ENCODE measurements at places on chromosomes 16 and 17.

GRCh38 chr16:2970563-2970962 lies 1.4 kb downstream of the PAQR4 start:
- no peak for DNase-seq

GRCh38 chr16:79395591-79395990 lies 204.9 kb downstream of the MAF start:
- DNase-seq = no peak

DNA sequence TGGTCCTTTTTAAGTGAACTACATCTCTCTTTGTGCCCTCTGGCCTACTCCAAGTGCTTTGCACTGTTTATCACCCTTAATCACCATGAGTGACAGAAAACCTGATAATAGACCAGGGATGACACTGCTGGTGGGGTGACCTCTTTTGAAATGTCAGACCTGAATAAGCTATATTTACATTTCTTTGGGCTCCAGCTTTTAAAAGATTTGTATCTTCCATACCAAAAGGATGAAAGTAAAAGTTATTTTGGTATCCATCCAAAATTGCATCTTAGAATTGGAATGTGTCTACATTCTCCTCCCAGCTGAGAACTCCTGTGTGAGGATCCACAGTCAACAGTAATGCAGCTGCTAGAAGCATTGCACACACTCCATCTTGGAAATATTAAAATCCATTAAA lies 370.0 kb downstream of the CDH11 start:
- no peak for DNase-seq

GRCh38 chr17:8964801-8965393 lies 610 bp downstream of the PIK3R5 start:
- no peak for DNase-seq

DNA sequence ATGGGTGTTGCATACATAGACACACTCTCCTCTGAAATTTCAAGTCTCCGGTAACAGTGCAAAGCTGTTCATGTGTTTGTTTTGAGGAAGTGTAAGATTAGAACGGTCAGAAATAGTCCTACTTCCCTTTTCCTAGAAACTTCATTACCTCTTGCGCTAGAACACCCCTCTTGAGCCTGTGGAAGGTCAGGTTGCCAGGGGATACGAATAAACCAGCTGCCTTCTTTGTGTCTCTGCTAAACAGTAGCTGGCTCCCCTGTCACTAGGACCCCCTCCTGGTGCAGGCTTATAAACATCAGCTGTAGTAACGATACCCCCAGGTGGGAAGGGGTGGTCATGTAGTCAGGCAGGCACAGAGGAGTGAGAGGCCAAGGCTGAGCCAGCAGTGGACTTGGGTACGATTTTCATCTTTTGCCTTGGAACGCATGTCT lies 113.4 kb upstream of the RCVRN start:
- peak; percentile 57 for DNase-seq

- no peak for DNase-seq
Measured at GRCh38 chr17:50677851-50678375, 29.8 kb downstream of the ANKRD40 start.

- no peak for DNase-seq
Measured at GRCh38 chr16:89721546-89722391, 432 bp downstream of the ZNF276 start.

- DNase-seq = no peak
Measured at GRCh38 chr16:71852158-71852557, 6.4 kb downstream of the ATXN1L start.

DNA sequence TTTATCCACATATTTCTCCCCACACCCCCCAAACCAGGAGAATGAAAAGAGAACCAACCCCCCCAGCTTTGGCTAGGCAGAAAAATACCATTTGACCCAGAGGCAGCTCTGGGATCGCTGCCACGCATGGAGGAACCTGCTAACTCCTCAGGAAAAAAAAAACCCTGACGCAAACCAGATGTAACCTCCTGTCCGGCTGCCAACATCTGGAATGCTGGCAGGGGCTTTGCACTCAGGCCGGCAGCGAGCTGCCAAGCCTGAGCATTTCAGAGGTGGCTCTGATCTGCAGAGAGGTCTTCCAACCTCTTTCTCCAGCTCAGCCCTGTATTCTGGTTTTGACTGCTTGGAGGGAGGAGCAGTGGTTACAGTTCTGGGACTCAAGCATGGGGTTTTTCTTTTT lies 8.2 kb downstream of the IGFBP4 start:
- DNase-seq = no peak

- no peak for DNase-seq
Measured at GRCh38 chr16:77472262-77472661, 37.4 kb upstream of the ADAMTS18 start.

- no peak for DNase-seq
Measured at GRCh38 chr17:75128694-75129505, 2.6 kb downstream of the NT5C start.

DNA sequence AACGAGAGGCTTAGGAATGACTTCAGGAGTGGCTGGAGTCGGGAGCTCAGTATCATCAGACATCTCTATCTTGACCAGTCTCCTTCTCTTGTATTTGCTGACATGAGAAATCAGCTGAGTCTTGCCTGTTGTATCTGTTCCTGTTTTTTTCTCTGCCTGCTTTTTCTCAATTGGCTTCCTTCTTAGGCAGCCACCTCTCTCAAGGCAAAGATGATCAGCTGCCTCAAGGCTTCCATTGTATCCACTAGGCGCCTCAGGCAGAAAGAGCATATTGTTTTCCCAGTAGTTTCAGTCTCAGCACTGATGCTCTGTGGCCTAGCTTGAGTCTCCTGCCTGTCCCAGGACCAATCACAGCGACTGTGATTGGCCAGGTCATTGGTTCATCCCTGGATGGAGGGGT lies 306.2 kb downstream of the CPPED1 start:
- DNase-seq = no peak

Measured in spinal cord (tissue), 10 donors.